ENCODE measurements at places on chromosomes 16 and 17.

- DNase-seq, result no peak
Measured at GRCh38 chr17:50192618-50193291, 8.7 kb downstream of the COL1A1 start.

DNA sequence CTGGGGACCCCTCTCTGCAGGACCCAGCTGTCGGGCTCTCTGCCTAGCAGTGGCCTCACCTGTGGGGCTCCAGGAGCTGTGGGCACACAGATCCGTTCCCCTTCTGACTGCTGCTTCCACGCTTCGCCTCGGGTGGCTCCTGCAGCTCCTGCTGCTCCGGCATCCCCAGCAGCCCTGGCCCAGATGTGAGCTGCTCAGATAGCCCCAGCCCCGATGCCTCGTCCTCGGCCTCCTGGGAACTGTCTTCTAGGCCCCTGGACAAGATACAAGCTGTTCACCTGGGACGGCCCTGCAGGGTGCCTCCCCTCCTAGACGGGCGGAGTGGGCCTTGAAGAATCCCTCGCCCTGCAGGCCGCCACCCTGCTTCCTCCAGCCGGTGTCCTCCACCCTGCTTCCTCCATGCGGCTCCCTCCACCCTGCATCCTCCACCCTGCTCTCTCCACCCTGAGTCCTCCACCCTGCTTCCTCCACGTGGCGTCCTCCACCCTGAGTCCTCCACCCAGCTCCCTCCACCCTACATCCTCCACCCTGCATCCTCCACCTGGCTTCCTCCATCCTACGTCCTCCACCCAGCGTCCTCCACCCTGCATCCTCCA is 11.0 kb downstream of the EMC6 start:
- no peak for DNase-seq

GRCh38 chr17:60036796-60037677 is 41.7 kb downstream of the HEATR6 start:
- DNase-seq, result peak; percentile 32

DNA sequence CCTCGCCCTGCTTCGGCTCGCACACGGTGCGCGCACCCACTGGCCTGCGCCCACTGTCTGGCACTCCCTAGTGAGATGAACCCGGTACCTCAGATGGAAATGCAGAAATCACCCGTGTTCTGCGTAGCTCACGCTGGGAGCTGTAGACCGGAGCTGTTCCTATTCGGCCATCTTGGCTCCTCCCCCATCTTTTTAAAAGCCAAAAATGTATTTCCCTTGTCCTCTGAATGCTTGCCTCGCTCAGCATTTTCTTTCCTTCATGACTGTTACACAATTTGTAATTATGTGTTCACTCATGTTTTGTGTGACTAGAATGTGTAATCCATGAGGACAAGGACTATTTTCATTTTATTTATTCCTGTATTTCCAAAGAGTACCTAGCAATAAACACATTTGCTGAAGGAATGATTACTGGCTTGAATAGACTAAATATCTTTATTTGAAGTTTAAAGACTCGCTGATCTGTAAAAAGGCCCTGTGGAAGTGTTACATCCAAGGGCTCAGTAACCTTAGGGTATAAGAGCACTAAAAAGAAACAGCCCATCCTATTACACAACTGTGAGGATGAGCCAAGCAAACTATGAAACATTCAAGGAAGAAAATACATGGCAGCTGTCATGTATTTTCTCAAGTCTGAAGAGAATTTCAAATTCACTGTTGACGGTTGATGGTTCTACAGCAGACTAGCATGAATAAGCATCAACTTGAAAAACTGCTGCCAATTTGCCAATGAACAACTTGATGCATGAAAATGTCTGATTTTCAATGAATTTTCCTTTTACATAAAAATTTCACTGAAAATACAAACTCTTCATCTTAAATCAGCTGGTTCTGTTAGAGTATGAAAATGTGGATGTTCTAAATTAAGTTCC is 192.6 kb downstream of the MYO1D start:
- no peak for DNase-seq

- peak; percentile 27 for DNase-seq
Measured at GRCh38 chr17:48241131-48241591, 133.6 kb downstream of the SNX11 start.

DNA sequence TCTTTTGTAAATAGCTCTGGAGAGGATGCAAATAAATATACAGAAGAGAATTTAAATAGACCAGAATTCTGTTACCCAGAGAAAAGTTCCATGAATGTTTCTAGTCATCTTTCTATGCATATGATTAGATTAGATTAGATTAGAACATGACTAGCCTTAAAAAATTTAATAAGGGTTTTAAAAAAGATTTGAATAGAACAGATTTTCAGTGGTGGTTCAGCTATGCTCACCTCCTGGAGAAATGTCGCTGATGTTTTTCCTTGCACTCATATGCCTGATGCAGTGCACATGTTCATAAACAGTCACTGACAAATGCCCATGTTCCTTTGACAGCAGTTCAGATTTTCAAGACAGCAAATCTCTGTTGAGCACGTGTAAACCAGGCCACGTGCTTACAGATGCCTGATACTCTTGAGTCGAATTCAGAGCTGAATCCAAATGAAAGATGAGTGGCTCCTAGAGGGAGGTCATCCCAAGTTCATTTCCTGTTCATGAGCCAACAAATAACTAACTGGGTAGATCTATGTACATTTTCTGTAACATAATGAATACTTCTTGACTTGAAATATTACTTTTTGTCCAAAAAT is 19.9 kb upstream of the RAB11FIP4 start:
- no peak for DNase-seq

DNA sequence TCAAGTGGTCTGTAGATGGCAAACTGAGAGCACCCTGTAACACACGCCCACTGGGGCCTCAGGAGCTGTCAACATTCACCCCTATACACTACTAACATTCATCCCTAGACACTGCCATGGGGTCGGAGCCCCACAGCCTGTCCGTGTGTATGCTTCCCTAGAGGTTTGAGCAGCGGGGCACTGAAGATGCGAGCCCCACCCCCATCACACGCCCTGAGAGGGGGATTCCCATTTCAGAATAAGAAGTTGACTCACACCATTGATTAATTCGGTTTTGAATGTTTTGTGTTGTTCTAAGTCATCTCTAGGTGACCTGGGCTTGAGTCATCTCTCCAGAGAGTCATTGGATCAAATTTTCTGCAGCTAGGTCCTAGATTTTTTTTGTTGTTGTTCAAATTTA is 37.3 kb upstream of the MMD start:
- DNase-seq, result no peak

- no peak for DNase-seq
Measured at GRCh38 chr16:82337355-82337754, 167.3 kb upstream of the MPHOSPH6 start.

DNA sequence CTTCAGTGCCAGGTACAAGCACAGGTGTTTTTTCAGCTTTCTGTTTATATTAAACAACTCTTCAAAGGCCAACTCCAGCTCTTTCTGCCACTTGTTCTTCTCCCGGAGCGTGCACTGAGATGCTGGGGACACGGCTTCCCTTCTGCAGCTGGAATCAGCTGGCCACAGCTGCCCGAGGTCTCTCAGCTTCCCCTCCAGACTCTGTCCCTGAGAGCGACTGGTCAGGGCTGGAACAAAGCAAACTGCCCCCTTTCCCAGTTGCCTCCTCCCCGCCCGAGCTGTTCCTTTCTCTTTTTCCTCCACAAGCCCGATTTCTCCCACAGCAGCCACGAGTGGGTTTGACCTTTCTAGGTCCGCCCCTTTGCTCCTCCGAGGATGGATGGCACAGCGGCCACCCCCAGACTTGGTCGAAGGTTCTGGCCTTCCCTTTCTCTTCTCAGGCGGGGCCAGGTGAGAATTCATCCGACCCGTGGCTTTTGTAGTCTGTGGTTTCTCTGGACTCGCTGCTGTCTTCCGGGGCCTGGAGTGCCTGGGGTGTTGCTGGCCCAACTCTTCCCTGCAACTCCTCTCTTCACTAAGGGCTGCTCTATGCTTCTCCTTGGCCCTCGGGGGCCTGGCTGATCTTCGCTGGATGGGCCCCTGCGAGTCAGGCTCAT is 11.5 kb downstream of the CEP295NL start:
- no peak for DNase-seq

GRCh38 chr17:8387914-8388651 is 5.1 kb upstream of the RPL26 start:
- no peak for DNase-seq

GRCh38 chr16:78170494-78170933 is 71.1 kb downstream of the WWOX start:
- no peak for DNase-seq

DNA sequence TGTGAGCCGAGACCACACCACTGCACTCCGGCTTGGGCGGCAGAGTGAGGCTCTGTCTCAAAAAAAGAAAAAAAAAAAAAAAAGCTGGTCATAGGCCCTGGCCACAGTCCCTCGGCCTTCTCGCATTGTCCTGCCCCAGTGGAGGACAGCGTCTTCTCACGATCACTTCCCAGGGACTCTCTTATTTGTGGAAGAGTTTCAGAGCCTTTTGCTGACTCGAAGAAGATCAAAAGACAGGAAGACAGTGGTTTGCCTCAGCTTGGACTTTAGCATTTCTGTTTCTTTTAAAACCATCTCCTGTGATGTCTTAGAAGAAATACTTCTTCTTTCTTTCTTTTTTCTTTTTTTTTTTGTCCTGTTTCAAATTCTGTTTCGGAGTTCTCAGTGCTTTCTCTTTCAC is 210.0 kb downstream of the FTO start:
- DNase-seq, result no peak

GRCh38 chr17:30345527-30346075 is 11.7 kb upstream of the TMIGD1 start:
- DNase-seq, result no peak

DNA sequence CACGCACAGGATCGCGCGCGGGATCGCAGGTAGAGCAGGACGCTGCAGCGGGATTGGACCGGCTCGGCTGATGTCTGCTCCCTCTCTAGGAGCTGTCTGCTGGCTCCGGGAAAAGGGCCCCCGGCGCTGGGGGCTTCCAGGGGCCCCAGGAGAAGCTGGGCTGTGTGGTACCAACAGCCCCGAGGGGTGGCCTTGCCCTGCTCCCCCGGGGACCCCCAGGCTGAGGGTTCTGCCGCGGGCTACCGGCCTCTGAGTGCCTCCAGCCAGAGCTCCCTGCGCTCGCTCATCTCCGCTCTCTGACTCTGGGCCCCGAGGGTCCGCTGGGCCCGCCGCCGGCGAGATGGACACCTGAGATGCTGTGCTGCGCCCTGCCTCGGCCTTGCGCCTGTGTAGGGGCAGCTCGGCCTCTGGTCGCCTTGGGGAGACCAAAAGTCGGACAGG is 1.4 kb upstream of the PAQR4 start:
- no peak for DNase-seq

DNA sequence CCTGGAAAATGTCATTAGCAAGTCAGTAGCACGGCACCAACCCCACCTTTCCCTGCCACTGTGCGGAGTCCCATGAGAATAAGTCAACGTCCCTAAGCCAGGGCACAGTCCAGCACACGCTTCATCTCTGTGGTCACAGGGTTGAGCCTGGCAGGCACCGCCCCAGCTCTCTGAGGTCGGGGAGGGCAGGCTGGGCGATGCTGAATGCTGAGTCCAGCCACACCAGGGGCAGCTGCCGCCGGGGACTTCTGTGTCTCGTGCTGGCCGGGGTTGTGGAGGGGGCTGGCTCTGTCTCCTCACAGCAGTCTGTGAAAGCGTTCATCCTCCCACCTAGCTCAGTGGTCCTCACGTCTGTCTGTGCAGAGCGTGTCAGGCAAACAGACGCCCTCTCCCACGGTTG is 53.2 kb downstream of the BANP start:
- no peak for DNase-seq

DNA sequence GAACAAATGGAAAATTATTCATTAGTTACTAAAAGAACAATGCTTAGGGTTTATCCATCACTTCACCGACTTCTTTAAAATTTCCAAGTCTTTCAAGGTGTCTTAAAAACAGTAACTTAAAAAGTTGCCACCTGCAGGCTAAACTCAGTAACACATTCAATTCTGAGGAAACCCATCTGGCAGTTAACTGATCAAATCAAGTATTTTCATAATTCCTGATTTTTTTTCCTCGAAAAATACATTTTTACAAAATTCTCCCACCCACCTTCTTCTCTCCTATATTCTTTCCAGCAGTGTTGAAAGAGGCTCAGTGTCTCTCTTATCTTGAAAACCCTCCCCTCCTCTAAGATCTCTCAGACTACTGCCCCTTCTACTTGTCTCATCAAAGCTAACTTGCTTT is 29.9 kb downstream of the PARN start:
- DNase-seq, result no peak

GRCh38 chr17:72421128-72422092 is 300.6 kb downstream of the SOX9 start:
- peak; percentile 61 for DNase-seq

- DNase-seq, result no peak
Measured at GRCh38 chr16:83769397-83770008, 38.3 kb upstream of the HSBP1 start.

DNA sequence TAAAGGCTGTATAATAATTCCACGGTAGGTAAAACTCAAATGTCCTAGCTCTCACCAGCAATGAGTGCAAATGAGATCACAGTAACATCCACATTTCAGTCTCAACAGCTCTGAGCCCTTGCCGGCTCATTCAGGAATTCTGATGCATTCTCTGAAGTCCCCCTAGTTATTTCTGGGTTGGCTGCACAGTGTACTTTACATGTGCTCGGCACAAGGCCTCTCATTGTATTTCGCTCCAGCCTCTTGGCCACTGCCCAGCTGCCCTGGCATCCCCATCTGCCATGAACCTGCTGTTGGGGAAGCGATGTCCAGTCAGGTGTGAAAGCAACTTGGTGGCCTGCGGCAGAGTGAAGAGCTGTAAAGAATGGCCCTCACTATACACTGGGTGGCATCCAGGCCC is 14.3 kb downstream of the PRCD start:
- DNase-seq, result no peak

GRCh38 chr17:1469231-1469852 is 13.3 kb upstream of the CRK start:
- DNase-seq, result no peak

GRCh38 chr17:29561554-29562517 is 5.0 kb downstream of the ABHD15 start:
- DNase-seq, result no peak

GRCh38 chr17:11564589-11565380 is 33.5 kb upstream of the DNAH9 start:
- DNase-seq, result no peak

DNA sequence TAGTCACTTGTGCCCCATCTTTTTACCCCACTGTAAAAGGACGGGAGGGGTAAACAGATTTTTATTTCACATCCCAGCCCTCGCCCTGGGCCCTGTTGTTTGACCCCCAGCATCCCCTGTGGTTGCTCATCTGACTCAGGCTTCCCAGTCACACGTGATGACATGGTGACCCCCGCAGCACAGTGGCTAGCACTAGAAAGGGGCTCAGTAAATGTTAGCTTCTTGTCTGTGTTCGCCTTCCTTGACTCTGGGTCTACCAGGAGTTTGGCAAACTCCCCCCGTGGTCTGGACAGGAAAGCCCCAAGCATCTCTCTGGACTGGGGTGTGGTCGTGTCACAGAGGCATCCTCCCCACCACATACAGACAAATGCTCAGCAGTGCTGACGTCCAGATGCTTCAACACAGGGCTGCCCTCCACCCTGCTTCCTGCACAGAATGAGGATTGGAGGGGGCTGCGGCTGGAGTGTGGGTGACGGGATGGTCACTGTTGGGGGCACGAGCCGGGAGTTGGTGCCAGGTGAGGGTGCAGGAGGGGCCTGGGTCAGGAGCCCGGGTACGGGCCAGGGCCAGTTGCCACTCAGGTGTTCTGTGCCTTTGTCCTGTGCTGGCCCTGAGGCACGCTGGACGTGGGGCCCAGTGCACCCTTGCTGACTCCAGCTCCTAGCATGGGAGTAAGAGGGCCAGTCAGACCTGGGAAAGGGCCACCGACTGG is 69.1 kb downstream of the METRNL start:
- DNase-seq, result no peak

Measured in GM12891 (cell line).